Immature natural killer cell (primary cell): ENCODE measurements at places on chromosomes 11 and 22. TPM values are rescaled to one million over a fixed set of nuclear protein-coding genes. Genes with fewer than 3 reads are reported as not detected.

DNA sequence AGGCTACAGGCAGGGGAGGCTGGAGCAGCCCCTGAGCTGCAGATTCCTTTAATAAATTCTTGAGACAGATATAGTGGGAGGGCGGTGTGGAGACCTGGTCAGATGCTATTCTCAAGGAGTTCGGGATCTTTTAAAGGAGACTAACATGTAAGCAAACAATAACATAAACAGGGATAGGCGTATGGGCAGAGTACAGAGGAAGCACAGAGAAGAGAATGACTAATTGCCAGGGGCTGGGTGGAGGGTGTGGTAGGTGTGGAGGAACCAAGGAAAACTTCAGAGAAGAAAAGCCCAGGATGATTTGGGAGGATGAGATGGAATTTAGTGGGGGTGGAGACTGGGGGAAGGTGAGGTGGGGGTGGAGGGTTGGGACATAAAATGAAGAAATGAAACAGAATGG, 9.7 kb upstream of the HEPHL1 start:
- no peak for DNase-seq

- no peak for DNase-seq
Observed at GRCh38 chr11:47732271-47732670, 17.1 kb upstream of the AGBL2 start.

DNA sequence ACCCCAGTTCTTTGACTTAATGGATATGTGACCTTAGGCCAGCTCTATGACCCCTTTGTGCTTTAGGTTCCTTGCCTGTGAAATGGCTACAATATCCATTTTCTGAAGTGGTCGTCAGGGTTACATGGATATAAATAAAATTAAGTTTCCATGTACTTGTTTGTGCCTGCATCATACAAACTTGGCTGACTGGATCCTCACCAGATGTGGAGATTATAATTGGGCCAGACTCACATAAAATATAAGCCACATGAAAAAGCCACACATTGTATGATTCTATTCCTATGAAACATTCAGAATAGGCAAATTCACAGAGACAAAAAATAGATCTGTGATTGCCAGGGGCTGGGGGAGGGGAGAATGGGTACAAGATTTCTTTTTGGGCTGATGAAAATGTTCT, 100.9 kb upstream of the USP47 start:
- no peak for DNase-seq

- no peak for DNase-seq
Observed at GRCh38 chr22:34886391-34886790, 179.6 kb upstream of the ISX start.

- DNase-seq = no peak
Observed at GRCh38 chr22:24128631-24129262, 52.5 kb upstream of the SUSD2 start.

DNA sequence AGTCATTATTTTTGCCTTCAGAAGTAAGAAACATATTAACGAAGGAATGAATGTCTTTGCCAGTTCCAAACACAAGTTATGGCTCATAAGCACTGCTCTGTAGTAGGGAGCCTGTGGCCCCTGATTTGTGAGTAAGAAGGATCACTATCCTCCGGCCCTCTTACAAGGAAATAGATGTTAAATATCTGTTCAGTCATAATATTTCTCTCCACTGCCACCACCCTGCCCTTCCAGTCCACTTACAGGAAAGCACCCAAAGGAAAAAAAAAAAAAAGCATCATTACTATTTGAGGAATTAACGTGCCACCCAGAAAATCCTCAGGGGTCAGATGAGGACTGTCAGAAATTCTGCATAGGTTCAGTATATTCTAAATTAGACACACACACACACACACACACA, 123.4 kb downstream of the ETS1 start:
- DNase-seq = no peak

DNA sequence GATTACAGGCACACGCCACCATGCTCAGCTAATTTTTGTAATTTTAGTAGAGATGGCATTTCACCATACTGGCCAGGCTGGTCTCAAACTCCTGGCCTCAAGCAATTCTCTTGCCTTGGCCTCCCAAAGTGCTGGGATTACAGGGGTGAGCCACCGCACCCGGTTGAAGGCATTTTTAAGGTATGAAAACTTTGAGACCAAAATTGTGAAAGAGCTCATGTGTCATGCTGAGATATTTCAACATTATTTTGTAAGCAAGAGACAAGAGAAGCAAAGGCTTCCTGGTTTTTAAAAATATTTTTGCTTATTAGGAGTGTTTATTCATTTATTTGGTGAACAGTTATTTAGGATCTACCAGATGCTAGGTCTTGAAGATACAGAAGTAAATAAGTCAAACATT, 6.8 kb downstream of the NHERF4 start:
- DNase-seq = no peak

GRCh38 chr22:43243324-43243723, 56.4 kb upstream of the TTLL12 start:
- DNase-seq = no peak

- DNase-seq = no peak
Observed at GRCh38 chr11:92302770-92303169, 78.2 kb downstream of the FAT3 start.

DNA sequence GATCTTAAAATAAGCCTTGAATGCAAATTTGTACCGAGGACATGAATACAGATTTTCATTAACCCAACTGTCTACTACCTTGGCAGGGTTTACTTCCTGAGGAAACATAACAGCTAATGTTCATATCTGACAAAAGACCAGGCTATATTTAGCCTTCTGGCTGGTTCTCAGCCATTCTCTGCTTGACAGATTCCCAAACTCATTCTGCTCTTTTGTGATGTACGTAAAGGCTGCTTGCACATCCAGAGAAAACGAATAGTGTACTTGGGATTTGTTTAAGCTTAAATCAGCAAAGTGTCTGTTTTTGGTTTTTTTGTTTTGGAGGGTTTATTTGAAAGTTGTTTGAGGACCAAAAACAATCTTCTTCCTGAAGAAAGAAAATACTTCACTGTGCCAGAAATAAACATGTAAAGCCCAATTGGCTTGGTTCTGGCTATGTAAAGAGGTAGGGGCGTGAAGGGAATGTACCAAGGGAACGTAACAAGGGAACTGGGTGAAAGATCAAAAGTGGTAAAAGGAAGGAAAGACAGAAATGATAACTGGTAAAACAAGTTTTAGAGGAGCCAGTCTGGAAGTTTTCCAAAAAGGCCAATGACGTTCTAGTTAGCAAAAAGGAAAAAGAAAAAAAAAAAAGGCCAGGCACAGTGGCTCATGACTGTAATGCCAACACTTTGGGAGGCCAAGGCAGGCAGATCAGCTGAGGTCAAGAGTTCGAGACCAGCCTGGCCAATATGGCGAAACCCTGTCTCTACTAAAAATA, 21.4 kb upstream of the CRTAM start:
- DNase-seq = no peak

GRCh38 chr11:125141686-125142535, 22.6 kb upstream of the PKNOX2 start:
- peak; percentile 48 for DNase-seq

- peak; percentile 59 for DNase-seq
Observed at GRCh38 chr22:26656891-26657851, at the start of gene MIAT. Gene MIAT, plus strand, starts transcription at chr22:26657588.

GRCh38 chr22:25492841-25493734, 71.4 kb upstream of the GRK3 start:
- no peak for DNase-seq

DNA sequence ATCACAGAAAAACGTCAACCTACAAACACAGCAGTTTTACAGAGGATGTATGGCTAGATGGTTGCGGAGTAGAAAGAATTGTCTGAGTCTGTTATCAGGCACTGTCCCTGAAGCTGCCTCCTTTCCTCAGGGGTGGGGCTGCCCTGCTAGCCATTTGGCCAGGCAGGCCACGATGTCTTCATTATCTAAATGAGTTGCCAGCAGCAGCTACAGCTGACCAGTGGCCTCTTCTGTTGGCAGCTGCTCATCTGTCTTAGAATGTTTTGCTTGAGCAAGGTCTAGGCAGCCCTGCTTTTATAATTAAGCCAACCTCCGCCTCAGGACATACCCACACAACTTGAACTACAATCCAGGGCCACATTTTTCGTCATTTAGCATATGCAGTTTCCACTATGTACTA, 17.5 kb downstream of the SLC6A5 start:
- DNase-seq = no peak

- no peak for DNase-seq
Observed at GRCh38 chr11:66437979-66438503, 607 bp downstream of the MRPL11 start.

DNA sequence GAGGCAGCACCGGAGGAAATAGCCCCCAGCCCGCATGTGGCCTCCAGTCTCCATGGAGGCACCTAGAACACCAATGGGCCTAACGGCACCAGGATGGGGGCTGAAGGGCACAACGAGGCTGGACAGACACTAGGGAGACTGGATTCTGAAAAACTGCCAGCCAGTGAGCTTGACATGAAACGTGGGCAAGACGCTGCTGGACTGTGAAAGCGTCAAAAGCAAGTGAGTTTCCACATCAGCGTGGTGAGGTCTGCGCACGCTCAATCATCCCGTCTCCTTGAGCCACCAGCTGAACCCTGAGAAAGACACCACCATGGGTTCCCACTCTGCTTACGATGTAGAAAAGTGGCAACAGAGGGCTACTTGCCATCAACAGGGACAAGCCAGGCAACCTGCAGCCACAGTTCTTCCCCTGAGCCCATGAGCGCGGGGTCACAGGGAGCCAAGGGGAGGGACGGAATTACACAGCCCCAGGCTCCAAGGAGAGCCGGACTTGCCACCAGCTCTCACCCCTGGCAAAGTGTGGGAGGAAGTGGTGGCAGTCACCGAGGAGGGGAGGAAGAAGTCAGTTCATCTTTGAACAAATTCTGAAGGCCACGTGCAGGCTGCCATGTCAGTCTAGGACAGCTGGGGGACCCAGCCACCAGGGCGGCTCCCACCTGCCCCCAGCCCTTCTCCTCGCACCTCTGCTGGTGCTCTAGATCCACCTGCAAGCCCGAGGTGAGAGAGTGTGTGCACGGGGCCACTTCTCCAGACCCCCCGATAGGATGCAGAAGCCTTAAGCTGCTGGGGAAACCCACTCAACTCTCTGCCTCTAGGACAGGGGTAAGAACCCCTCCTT, 131.1 kb downstream of the MPPED1 start:
- DNase-seq = no peak

DNA sequence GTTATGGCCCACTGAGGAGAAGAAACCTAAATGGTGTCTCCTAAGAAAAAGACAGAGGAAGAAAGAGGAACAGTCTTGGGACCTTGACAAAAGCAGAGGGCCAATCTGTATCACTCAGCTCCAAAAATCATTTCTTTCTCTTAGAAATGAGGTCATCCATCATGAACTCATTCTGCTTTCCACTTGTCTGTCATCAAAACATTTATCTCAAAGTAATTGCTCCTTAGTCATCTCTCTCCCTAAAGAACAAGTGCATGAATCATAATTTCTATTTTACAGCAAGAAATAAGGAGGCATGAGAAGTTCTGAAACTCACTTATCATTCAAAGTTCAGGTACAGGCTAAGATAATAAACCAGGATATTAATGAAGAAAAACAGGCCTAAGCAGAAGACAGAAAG, 375.6 kb downstream of the KCNA4 start:
- no peak for DNase-seq

GRCh38 chr11:19116276-19116970, 545 bp upstream of the ZDHHC13 start:
- peak; percentile 4 for DNase-seq

Gene IPO7
- polyA plus RNA-seq = 8.6 TPM

Gene RAB38
- 11.5 TPM for polyA plus RNA-seq

Gene TMEM138
- 28.4 TPM for polyA plus RNA-seq

Gene CATSPERZ
- not detected for polyA plus RNA-seq

Gene SPCS2
- polyA plus RNA-seq = 236 TPM

Gene CHRM4
- polyA plus RNA-seq = not detected

Gene CCDC73
- polyA plus RNA-seq = not detected

Gene KRTAP5-1
- polyA plus RNA-seq = not detected

Gene MSANTD2
- polyA plus RNA-seq = 2.8 TPM
